Caco-2 (cell line): ENCODE measurements at places on chromosomes 3 and 15.

GRCh38 chr15:39593071-39593655, 12.3 kb downstream of the THBS1 start:
- DNase-seq = no peak

- no peak for DNase-seq
Observed at GRCh38 chr15:101535170-101535902, 45.8 kb upstream of the PCSK6 start.

- no peak for DNase-seq
Observed at GRCh38 chr15:33716025-33716424, 252.3 kb upstream of the CHRM5 start.

- no peak for DNase-seq
Observed at GRCh38 chr15:31367021-31367729, 40.5 kb downstream of the KLF13 start.

DNA sequence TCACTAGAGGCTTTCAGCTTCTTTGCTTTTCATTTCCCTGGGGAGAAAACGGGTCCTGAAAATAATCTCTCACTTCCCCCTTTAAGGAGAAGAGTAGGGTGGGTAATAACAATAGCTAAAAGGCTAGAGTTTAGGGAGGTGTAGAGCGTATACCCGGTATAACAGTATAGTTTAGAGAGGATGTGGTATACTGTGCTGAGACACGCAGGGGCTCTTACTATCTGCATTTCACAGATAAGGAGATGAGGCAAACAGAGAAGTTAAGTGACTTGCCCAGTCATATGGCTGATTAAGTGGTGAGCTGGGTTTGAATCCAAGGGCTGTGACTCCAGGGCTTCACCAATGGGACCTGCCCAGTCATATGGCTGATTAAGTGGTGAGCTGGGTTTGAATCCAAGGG, 15.0 kb upstream of the KCNMB3 start:
- no peak for DNase-seq

- no peak for DNase-seq
Observed at GRCh38 chr3:30704931-30705890, 98.8 kb downstream of the TGFBR2 start.

DNA sequence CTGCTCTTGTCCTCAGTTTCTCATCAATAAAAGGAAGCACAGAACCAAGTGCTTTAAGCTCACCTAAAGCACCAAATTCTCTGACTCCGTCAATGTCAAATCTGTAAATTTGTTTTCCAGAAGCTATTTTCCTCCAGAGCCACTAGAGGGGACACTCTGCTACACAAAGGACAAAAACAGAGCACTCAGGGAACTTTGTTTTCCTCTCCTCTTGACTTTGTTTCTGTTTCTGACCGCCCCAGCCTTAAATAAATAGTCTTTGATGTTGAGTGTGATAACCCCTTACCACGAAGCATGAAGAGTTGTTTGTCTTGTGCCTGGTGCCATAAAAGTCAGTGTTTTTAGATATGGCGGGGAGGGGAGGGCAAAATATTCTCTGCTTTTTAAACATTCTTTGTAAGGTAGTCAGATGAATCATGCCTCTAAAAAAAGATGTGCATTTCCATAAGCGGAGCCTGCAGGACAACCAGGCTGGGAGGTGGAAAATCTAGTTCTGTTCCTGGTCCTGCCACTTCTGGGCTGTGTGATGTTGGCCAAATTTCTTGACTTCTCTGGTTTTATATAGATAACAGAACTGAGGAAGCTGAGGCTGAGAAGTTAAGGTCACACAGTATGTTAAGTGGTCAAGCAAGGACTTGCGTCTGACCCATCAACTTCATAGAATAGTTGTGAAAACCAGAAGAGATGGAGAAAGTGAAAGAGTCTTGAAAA, 7.3 kb upstream of the ZBTB38 start:
- DNase-seq = peak; percentile 88

- no peak for DNase-seq
Observed at GRCh38 chr3:16174976-16175901, 759 bp downstream of the GALNT15 start.
